Activated T-cell treated with anti-CD3 and anti-CD28 coated beads for 4 hours (primary cell): ENCODE measurements at places on chromosomes 2 and 18.

DNA sequence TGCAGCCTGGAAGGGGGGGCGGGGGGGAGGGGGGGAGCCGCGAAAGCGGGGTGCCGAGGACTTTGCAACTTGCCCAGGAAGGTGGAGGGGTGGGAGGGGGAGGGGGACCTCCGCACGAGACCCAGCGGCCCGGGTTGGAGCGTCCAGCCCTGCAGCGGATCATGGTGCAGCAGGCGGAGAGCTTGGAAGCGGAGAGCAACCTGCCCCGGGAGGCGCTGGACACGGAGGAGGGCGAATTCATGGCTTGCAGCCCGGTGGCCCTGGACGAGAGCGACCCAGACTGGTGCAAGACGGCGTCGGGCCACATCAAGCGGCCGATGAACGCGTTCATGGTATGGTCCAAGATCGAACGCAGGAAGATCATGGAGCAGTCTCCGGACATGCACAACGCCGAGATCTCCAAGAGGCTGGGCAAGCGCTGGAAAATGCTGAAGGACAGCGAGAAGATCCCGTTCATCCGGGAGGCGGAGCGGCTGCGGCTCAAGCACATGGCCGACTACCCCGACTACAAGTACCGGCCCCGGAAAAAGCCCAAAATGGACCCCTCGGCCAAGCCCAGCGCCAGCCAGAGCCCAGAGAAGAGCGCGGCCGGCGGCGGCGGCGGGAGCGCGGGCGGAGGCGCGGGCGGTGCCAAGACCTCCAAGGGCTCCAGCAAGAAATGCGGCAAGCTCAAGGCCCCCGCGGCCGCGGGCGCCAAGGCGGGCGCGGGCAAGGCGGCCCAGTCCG, 540 bp downstream of the SOX11 start:
- DNase-seq = no peak

- DNase-seq = no peak
These were observed 103.0 kb upstream of the TMEM200C start for GRCh38 chr18:5998166-5998881.

DNA sequence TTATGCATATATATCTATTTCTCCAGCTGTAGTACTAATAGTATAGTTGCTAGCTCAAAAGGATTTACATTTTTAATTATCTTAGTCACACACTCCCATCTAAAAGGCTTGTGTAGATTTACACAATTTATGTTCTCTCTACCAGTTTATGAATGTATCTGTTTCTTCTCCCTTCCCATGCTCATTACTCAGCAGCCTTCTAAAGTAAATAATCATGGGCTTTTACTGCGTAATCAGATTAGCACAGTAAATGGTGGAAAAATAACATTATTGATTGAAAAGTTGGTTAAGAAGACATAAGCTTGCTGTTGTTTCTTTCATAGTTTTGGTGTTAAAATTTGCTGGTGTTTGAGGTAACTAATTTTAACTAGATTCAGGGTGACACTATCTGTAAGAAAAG, 81.8 kb downstream of the PTPN4 start:
- no peak for DNase-seq

- no peak for DNase-seq
These were observed 11.2 kb upstream of the MATN3 start for GRCh38 chr2:20023688-20024087.

DNA sequence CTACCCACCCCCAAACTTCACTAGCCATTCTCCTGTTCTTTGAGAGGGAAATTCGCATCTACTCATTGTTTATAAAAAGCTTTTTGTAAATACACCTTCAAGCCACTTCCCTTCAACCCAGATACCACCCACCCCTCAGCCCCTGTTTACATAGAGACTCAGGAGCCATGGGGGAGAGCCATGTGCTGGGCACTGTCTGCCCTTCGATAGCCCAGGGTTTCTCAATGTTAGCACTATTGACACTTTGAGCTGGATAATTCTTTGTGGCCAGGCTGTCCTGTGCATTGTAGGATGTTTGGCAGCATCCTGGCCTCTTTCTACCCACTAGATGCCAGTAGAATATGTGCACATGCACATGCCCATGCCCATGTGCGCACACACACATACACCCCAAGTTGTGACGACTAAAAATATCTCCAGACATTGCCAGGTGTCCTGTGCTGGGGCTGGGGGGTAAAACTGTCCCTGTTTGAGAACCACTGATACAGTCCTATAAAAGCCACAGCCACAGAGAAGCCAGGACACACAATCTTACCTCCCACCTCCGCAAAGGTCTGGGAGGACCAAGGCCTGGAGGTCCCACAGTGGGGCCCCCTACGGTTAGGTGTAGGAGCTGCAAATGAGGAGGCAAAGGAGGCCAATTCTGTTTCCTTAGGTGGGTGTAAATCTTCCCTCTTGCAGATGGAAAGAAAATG, 44.5 kb upstream of the ASPRV1 start:
- no peak for DNase-seq

- no peak for DNase-seq
These were observed 8.3 kb downstream of the KCNE4 start for GRCh38 chr2:223060201-223060825.

GRCh38 chr18:22813648-22814328, 119.3 kb upstream of the RBBP8 start:
- no peak for DNase-seq

- DNase-seq = no peak
These were observed 103.2 kb upstream of the HS6ST1 start for GRCh38 chr2:128421861-128422311.

GRCh38 chr2:217790681-217791392, 212.0 kb downstream of the TNS1 start:
- DNase-seq = no peak

GRCh38 chr2:149427387-149427786, 97.0 kb downstream of the LYPD6 start:
- no peak for DNase-seq

DNA sequence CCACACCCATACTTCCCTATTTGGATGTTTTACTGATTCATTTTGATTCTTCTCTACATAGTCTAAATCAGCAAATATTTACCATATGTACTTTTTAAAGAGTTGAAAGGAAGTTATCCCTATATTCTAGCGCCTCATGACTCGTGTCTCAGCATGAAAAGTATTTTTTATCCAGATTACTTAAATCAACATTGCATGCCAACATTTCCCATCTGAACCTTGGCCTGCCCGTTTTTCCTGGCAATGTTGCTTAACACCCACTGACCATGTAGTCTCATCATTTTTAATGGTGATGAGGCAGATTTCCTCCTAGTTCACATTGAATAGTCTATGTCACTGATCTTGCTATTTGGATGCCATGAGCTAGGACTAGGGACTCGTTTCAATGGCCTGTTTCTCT, 13.2 kb upstream of the SCYGR5 start:
- DNase-seq = no peak

GRCh38 chr18:8332286-8332685, 277.0 kb upstream of the RAB12 start:
- DNase-seq = no peak

GRCh38 chr18:3799515-3799914, 349.5 kb downstream of the TGIF1 start:
- DNase-seq = no peak

GRCh38 chr18:6145645-6146306, 250.5 kb upstream of the TMEM200C start:
- no peak for DNase-seq

DNA sequence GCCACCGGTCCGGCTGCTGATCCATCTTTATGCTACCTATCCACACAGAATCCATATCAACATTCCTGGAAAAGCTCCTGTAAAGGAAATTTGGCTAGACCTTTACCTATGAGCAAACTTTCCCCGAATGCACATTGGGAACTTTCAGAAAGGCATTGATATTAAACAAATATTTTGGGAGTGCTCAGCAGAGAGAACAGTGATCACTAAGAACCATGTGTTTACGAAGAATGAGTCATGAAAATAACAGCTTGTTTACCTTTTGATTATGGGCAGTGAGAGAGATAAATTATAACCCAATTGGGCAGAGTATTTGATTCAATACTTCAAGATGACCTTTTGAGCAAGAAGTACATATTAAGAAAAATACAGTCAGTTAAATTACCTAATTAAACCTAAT, 189.7 kb upstream of the CDH2 start:
- DNase-seq = no peak

DNA sequence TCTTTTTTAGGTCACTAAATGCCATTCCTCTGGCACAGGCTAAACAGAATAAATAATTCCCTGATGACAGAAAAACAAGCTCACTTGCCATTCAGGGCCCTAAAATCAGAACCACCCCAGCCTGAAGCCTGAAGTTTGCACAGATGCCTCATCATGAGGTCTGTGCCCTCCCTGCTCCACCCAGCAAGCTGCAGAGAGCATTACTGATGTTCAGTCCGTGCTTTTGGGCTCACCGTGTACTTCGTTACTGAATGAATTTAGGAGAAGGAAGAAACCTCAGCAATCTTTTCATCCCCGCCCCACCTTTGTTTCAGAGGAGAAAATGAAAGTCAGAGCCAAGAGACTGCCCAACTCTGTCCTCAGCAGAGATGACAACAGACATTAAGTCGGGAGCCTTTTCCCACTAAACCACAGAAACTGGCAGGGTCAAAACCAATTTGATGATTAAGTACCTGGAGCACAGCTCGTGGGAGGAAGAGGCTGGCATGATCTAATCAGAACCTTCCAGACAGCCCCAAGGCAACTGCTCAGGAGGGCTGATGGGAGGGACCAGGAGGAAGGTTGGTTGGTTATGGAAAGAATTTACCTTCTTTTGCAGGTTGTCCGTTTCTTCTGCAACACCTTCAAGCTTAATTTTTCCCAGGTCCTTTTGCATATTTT, 122.7 kb downstream of the LAMA1 start:
- no peak for DNase-seq

GRCh38 chr2:34652636-34653035, 1053.5 kb upstream of the FAM98A start:
- no peak for DNase-seq

DNA sequence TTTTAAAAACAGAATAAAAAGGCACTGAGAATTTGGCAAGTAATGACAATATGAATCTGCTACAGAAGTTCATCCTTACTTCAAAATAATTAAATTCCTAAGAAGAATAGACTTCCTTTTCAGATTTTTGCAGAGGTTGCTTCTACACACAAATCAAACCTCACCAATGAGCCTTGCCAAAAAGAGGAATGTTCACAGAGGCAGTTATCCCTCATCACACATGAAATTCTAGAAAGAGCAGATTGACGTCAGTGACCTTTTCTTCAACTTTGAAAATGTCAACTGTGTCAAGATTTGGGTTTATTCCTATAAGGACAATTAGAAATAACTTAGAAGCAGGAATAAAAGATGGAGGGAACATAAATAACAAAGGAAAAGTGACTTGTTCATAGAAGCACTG, 64.6 kb downstream of the MBD2 start:
- DNase-seq = no peak

- no peak for DNase-seq
These were observed 345.5 kb downstream of the ERBB4 start for GRCh38 chr2:212193056-212193455.

- peak; percentile 40 for DNase-seq
These were observed 98.7 kb downstream of the ACVR1 start for GRCh38 chr2:157777427-157777826.

DNA sequence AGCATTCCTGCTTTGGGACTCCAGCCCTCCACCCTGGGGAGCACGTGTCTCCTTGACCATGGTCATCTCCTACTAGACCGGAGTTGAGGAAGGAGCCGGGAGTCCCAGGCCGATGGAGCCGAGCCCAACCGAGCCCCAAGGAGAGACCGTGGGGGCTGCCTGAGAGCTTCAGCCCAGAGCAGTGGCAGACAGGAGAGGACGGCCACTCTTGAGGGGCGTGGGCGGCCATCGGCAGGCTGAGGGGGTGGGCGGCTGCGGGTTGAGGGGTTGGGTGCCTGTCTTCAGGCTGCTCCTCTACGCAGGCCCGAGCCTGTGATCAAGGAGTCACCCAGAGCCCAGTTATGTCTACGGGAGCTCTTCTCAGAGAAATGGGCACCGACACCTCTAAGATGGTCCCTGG, 158.7 kb downstream of the PXDN start:
- no peak for DNase-seq

DNA sequence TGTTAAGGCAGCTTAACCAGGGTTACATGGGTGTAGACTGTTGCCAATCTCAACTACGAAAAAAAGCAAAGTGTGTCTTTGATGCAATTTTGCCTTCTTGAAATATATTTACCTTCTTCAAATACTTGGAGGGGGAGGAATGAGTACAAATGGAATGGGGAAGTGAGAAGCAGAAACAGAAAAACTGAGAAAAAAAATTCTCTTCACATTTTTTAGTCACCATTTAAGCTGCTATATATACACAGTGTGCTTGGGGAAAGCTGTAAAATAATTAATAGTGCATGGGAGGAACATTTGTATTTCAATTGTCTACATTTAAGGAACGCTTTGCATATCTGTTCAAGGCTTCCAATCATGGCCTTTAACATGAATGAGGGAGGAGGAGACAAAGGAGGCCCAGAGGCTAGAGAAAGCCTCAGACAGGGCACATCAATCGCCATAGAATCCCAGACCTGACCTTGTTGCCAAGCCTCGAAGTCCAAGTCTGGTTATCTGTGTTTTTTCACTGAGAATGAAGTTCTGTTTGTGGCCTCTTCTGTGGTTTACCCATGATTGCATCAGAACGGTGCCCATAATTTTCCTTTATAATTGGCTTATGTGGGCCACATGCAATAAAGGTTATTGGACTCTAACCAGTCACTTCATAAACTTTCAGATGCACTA, 158.6 kb downstream of the PIK3C3 start:
- DNase-seq = no peak

GRCh38 chr18:70387027-70387426, 98.2 kb downstream of the SOCS6 start:
- no peak for DNase-seq

DNA sequence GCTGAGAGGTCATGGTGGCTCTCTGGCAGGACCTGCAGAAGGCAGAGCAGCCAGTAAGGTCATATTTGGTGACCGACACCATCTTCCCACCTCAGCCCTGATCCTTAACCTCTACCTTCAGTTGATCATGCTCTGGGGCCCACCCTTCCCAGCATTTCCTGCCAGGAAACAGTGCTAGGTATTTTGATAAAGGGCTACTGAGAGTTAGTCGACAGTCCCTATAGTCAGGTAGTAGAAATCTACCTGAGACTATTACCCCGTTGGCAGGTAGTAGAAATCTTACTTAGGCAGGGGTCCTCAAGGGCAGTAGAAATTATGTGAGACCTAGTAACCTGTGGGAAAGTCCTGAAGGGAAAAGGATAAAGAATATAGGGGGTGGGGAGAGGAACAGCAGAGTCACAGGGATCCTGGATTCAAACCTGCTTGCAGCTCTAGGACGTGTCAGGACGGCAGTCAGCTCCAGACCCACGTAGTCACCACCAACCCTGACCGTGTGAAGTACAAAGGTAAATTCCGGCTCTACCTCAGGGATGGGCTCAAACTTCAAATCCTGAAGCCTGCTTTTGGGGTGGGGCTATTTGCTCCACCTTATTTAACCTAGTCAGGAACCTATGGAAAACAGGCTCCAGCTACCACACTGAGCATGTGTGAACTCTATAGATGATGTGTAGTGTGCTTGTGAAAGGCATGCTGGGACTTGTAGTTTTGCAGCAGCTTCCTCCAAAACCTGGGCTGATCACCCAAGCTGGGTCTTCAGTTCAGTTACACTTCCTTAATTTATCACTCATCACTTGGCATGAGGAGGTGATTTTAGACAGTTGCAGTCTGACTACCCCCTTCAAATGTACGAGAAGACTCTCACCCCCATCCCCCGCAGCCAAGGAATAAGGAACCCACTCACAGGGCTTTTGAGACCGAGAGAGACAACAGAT, at the start of gene DQX1:
Gene DQX1, minus strand, starts transcription at position 515 of the 932 bp plus-strand sequence. Its CDS starts 502 bp downstream, at position 13.
- DNase-seq = no peak

- no peak for DNase-seq
These were observed 308.8 kb upstream of the FAM98A start for GRCh38 chr2:33907866-33908265.
